ENCODE measurements at places on chromosomes 3 and 15.
A peak's percentile ranks its signal among the peaks of the same experiment; 100 is the strongest.

DNA sequence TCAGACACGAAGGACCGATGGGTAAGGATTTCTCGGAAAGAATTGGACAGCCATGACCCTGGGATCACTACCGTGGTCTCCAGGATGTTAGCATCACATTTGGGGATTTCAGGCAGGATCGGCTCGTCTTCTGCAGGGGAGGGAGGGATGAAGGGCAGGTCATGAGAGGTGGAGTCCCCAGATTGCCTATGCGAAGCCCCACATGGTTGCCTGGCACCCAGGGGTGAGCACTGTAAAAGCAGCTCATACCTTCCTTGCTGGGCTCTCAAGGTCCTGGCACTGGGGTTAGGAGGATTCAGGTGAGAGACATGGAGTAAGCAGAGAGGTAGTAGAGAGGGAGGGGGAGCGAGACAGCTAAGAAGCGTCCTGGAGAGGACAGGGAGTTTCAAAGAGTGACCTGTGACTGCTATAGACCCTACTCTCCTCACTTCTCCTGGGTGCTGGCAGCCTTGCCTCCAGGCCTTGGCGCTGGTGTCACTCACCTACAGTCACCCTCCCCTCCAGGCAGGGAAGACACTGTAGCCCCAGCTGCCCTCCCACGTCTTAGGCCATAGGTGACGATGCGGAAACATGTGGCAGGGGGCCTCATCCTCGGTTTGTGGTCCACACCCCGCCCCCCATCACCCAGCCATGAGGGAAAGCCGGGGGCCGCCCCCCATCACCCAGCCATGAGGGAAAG is 15.0 kb upstream of the EHD4 start:
- no peak for DNase-seq

- DNase-seq = no peak
These were observed 43.2 kb upstream of the EPHB1 start for GRCh38 chr3:134751831-134752230.

DNA sequence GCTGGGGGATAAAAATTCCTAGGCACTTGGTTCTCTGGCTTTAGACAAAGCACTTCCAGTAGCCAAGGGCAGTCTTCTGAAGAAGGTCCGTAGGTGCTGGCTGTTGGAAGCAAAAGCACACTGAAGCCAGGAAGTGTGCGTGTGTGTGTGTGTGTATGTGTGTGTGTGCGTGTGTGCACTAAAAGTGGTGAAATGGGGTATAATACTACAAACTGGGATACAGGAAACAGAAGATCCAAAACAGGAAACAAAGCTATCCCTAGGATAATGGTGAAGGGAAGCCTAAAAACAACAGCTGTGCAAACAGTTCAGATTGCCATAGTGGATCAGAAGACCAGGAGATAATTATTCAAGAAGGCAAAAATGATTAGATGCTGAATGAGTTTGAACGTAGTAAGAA is 103.4 kb downstream of the IL20RB start:
- no peak for DNase-seq

DNA sequence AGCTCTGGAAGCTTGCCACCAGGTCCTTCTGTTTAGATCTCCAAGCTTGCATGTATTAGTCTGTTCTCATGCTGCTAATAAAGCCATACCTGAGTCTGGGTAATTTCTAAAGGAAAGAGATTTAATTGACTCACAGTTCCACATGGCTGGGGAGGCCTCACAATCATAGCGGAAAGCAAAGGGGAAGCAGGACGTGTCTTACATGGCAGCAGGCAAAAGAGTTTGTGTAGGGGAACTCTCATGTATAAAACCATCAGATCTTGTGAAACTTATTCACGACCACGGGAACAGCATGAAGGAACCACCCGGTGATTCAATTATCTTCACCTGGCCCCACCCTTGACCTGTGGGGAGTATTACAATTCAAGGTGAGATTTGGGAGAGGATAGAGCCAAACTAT is 147.0 kb upstream of the PROK2 start:
- DNase-seq = no peak

GRCh38 chr15:92807971-92808571 is 92.1 kb upstream of the CHD2 start:
- DNase-seq = peak; percentile 23

GRCh38 chr3:171620825-171621434 is 160.7 kb upstream of the TNIK start:
- DNase-seq = no peak

GRCh38 chr3:29870136-29870535 is 589.3 kb downstream of the RBMS3 start:
- no peak for DNase-seq

DNA sequence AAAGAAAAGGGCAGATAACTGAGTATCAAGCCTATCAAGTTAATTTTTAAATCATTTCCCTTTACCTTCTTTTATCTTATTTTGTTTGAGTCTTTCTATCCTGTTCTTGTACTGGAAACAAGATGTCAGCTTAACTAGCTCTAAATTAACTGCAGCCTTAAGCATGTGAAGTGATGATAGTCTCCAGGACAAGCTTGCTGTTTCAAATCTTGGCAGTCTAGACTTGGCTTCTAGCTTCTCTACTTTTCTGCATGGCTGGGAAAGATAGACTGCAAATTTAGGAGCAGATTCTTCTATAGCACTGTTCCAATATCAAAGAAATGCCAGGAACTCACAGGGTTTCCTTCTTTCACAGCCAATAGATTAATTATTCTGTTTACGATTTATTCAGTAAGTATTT is 1034.4 kb downstream of the TUSC7 start:
- no peak for DNase-seq

DNA sequence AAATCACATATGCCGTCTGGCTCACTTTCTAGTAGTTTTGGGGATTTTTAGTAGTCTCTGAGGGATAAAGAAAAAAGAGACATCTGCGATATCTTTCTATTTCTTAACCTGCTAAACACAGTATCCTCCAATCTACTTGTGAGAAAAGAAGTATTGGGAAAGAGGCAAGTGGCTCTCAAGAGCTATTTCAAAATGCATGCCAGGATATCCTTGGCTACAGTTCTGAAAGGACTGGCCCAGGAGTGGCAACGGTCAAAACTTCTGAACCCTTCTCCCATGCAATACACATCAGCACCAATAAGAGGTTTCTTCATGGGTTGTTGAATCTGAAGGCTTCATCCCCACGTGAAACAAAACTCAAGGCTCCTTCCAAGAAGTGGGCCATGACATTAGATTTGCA is 204.0 kb upstream of the WNT5A start:
- DNase-seq = no peak

- DNase-seq = no peak
These were observed 226.6 kb upstream of the LRRFIP2 start for GRCh38 chr3:37400945-37401344.
